ENCODE measurements at places on chromosomes 1 and 21.
A peak's percentile ranks its signal among the peaks of the same experiment; 100 is the strongest.

DNA sequence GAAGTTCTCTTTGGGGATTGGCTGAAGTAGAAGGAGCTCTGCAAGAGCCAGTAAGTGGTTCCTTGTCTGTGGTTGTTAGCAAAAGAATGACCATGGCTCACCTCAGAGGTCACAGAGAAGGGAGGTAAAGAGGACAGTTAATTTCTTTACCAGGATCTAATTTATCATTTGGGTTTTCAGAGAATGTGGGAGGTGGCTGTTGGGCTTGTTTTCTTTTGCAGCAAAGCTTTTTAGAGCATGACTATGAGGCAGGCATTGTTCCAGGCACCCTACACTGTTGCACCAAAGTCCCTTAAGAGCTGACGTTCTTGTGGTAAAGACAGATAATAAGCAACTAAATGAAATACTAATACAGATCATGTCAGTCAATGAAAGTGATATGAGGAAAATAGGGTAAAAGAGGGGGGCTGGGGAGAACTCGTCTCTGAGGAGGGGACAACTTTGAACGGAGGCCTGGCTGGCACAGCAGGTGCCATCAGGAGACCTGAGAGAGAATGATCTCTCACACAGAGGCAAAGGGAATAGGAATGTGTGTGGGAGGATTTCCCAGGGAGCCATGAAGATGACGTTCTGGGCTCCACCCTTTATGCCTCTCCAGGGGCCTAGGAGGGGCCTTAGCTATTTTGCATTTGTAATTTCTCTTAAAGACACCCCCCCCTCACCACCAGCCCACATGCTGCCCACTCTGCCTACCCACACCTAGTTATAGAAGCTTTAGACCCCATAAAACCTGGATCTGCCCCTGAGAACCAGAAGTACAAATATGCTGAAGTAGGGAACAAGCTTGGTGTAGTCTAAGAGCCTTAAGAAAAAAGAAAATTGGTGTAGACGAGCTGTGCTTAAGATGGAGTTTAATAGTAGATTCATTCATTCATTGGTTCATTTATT, 177.5 kb downstream of the ROR1 start:
- DNase-seq, result no peak

DNA sequence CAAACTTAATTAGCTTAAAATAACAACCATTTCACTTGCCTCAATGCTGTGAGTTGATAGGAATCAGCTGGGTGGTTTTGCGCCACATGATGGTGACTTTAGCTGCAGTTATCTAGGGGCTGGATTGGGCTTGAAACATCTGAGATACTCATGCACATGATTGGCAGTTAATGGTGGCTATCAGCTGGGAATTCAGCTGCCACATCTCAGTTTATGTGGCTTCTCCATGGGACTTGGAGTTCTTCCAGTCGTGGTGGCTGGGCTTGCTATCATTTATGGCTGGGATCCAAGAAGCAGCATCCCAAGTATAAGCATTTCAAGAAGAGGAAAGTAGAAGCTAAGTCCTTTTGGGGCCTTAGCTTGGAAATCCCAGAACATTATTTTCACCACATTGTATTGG, 36.4 kb downstream of the PDC start:
- no peak for DNase-seq

DNA sequence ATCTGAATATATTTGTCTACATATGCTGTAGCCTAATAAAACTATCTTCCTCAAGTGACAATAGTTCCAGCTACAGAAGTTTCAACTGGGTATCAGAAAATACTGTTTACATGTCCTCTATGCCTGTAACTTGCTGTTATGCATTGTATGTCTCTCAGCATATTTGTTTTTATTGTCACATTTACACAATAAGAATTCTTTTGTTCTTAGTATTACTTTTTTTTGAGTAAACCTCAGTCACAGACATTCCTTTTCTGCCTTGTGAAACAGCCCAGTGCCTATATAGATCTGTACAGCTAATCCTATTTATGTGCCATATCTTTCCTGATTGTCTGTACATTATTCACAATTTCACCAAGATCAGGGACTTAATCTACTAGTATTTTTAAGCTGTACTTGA, 565.2 kb downstream of the NEGR1 start:
- DNase-seq, result no peak

- no peak for DNase-seq
Observed at GRCh38 chr1:22077728-22078127, 25.2 kb downstream of the CDC42 start.

DNA sequence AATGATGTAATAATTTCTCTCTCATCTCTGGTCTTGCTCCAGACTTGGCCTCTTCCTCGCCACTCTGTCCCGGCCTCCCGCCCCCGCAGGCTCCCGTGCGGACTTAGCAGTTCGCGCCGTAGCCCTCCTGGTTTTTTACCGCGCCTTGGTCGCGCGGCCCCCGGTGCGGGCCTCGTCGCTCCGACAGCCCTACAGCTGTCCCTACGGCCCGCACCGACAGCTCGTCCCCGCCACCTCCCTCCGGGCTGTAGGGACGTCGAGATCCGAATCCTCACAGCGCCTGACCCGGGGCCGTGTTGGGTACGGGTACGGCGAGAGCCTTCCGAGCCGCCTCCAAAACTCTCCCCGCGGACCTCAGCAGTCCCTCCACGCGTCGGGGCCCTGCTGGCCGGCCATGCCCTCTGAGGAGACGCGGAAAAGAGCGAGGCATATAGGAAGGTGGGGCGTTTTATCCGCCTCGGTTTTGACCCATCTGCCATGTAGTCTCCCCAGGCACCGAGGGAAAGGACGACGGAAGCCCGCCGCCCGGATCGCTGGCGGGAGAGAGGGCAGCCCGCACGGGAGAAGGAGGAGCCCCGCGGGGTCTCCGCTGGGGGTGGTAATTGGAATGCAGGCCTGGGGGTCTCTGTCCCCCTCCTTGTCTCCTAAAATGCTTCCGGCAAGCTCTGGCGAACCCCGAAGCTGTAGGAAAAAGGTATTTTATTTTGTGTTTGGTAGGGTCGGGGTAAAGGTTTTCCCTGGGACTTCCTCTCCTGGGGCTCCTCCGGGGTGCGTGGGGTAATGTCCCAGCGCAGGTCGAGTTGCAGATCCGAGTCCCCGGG, 3.3 kb downstream of the LHX4 start:
- no peak for DNase-seq

DNA sequence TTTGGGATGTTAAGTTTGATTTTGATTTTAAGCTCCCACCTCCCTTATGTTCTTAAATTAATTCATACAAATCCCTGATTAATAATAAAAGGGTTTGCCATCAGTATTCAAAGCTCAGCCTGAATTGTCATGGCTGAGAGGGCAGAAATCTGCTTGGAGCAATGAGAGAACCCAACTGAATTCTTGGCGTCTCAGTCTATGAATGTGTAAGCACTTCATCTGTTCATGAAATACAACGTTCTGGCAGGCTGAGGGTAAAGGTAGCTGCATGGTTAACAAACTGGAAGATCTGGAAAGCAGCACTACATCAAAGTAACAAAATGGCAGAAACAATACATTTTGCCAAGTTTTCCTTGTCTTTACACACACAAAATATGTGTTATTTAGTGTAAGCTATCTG, 95.3 kb downstream of the ACBD6 start:
- DNase-seq, result no peak

GRCh38 chr1:197770243-197770642, 5.0 kb downstream of the DENND1B start:
- no peak for DNase-seq

- no peak for DNase-seq
Observed at GRCh38 chr1:42737257-42737656, 2.8 kb downstream of the CLDN19 start.

- no peak for DNase-seq
Observed at GRCh38 chr1:91596474-91596873, 95.8 kb downstream of the CDC7 start.

- DNase-seq, result no peak
Observed at GRCh38 chr1:150575072-150575489, 4.3 kb downstream of the MCL1 start.

GRCh38 chr21:26843933-26844257, 1.3 kb downstream of the ADAMTS1 start:
- no peak for DNase-seq

- no peak for DNase-seq
Observed at GRCh38 chr1:32816676-32817158, 441 bp downstream of the YARS1 start.

DNA sequence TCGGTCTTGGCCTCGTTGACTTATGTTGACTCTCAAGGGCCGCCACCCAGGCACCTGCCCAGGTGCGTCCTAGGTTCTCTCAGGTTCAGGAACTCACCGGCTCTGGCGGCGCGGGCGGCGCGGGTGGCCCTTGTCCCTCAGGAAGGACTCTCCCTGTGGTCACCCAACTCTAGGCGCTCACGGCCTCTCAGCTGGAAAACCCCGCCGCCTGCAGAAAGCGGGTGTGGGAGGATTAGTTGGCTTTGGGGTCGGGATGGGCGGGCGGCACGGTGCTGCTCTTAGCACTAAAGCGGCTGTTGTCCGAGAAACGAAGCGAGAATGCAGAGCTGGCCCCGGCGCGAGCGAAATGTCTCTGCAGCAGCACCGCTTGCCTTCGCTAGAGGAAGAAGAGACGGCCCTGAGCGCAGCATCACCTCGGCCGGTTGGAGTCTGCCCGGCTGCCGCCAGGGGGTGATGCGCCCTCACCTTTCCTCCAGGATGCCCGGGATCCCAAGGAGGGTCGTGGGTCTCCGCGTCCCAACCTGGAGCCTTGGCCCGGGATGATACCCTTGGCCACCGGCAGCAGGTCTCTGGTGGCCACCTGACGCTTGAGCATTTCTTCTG, 8.1 kb upstream of the TADA1 start:
- DNase-seq, result no peak

GRCh38 chr1:34790985-34791384, 1.8 kb upstream of the GJA4 start:
- peak; percentile 57 for DNase-seq

DNA sequence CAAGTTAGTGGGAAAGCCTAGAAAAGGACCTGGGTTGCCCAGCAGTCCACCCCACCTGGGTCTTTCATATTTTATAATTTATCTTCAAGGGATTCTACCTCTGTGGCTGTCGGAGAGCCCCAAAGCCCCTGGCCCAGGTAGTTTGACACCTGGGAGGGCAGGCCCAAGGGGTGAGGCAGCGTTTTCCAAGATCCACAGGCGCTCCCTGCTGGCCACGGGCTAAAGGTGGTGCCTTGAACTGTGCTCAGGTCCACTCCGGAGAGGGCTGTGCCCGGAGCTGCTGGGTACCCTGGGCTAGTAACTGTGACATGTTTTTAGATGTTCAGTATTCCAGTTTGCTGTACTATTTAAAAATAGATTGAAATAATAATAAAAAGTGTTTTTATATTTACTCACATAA, 37.2 kb upstream of the CRNN start:
- no peak for DNase-seq

DNA sequence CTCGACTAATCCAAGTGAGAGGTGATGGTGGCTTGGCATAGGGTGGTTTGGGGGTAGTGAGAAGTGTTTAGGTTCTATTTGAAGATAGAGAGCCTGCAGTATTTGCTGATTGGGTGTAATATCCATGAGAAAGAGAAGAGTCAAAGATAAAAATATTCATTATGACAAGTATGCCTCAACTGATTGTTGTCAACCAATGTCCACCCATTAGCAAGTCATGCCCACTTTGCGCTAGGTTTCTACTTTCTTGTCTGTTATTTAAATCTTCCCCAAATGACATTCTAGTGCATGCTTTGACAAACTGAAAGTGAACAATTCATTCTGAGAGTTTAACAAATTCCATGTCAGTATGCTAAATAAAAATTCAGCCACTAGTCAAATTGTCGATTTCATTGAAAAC, 3.8 kb upstream of the XCL1 start:
- no peak for DNase-seq

GRCh38 chr21:45202889-45203288, 84.8 kb downstream of the POFUT2 start:
- DNase-seq, result no peak

- no peak for DNase-seq
Observed at GRCh38 chr1:231417513-231417912, 4.6 kb downstream of the EGLN1 start.

GRCh38 chr1:168116327-168116799, 20.4 kb downstream of the GPR161 start:
- no peak for DNase-seq

- no peak for DNase-seq
Observed at GRCh38 chr21:44657635-44658540, at the start of gene KRTAP12-3. KRTAP12-3 (plus strand) TSS chr21:44657932; CDS start chr21:44657980, 48 bp downstream.

DNA sequence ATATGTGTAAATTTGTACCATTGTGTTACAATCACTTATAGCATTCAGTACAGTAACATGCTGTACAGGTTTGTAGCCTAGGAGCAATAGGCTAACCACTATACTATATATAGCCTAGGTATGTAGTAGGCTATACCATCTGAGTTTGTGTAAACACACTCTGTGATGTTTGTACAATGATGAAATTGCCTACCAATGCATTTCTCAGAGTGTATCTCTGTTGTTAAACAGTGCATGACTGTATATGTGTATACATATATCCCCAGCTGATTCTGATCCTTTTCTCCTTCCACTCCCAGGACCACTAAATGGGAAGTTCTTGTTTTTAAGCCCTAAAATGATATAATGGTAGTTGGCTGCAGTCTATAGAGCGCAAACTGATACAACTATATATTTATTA, 7.8 kb downstream of the GNPAT start:
- no peak for DNase-seq

- DNase-seq, result no peak
Observed at GRCh38 chr1:178388418-178389145, 108.2 kb downstream of the CLEC20A start.

GRCh38 chr1:220772846-220773245, 13.9 kb upstream of the MTARC1 start:
- no peak for DNase-seq

DNA sequence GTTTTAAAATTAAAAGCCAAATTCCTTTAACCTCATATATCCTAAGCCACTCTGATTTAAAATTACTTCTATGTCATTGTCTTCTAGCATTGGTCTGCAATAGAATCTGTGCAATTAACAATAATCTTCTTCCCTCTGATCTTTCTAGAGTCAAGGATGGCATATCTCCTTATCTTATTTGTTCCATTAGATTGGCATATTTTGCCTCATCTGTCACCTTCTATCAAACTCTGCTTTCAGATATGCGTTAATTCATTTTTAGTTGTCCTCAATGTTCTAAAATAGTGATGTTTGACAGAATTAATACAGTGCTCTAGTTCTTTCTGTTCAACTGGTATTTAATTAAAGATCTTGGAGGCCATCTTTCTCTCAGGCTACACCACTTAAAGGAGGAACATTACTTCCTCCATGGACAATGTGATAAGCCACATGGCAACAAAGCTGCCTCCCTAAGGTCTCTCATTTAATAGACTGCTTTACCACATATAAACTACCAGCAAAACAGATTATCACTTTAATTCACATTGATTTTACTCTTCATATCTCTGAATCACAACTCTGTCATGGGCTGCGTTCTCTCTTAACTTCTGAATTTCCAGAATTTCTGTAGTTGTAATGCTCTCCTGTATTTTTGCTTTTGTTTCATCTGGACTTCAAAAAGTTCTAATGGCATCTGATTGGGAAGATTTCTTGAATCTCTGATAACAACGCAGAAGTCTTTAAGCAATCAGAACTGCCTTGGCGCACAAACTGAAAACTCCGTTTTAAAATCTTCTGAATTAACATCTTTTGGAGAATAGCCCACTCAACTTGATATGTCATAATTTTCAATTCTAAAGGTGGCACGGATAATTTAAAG, 2.8 kb downstream of the NRIP1 start:
- no peak for DNase-seq

GRCh38 chr1:157249326-157249725, 111.1 kb upstream of the ETV3 start:
- no peak for DNase-seq

Data from tibial artery (tissue), 4 donors.